GF-D8 (cell line): ENCODE measurements at places on chromosomes 4 and X.

GRCh38 chr4:2041239-2042130 is 17.6 kb upstream of the NAT8L start:
- DNase-seq, result peak; percentile 41

DNA sequence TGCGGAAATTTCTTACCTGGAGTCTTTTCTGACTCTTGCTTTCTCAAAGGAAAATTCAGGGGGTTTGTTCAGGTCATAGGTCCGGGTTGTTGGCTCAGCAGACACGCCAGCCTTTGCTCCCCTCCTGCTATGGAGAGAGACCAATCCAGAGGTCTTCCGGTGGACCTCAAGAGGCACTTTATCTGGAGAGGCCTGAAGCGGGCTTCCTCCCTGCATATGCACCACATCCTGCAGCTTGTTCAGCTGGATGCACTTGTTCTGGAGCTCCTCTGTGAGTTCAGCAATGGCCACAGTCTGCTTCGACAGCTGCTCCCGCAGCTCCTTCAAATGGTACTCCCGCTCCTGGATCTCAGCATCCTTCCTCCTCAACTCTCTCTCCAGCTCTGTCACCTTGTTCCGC is 10.5 kb downstream of the PRKG2 start:
- DNase-seq, result no peak

DNA sequence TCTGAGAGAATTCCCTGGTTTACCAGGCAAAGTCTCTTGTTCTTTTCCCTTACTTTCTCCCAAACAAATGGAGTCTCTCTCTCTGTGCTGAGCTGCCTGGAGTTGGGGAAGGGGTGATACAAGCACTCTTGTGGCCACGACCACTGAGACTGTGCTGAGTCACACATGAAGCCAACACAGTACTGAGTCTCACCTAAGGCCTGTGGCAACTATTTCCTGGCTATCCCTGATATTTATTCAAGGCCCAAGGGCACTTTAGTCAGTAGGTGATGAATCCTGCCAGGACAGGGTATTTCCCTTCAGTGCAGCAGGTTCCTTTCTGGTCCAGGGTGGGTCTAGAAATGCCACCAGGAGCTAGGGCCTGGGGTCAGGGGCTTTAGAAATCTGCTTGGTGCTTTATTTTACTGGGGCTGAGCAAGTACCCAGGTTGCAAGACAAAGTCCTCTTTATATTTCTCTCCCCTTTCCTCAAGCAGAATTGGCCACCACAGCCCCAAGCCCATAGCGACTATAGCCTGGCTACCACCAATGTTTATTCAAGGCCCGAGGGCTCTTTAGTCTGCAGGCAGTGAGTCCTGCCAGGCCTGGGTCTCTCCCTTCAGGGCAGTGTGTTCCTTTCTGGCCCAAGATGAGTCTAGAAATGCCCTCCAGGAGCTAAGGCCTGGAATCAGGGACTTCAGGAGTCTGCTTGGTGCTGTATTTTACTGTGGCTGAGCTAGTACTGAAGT is 10.5 kb downstream of the ARL13A start:
- DNase-seq, result no peak

GRCh38 chrX:43656005-43656494 is at the start of gene MAOA:
Gene MAOA, plus strand, starts transcription at chrX:43656299. Its CDS starts 43 bp downstream, at chrX:43656342.
- no peak for DNase-seq

GRCh38 chrX:151984328-151984727 is 9.9 kb upstream of the GABRE start:
- no peak for DNase-seq

DNA sequence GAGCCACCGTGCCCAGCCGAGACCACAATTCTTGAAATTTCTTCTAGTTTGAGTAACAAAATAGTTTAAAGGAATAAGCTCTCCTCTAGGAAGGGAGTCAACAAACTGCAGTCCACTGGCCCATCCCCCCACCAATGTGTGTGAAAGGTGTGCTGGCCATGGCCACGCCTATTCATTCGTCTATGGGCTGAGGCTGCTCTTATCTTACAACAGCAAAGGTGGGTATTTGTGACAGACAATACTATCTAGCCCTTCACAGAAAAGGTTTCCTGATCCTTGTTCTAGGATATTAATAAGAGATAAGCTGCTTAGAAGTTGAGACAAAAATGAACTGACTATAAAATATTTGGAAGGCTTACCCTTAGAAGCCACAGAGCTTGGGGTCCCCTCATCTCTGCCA is 41.2 kb downstream of the BEND2 start:
- DNase-seq, result no peak

GRCh38 chrX:124433186-124433585 is 86.8 kb downstream of the SH2D1A start:
- DNase-seq, result no peak

- no peak for DNase-seq
These were observed 23.8 kb downstream of the FAM184B start for GRCh38 chr4:17757621-17758020.

- no peak for DNase-seq
These were observed 358.4 kb downstream of the NLGN4X start for GRCh38 chrX:5870238-5870637.

DNA sequence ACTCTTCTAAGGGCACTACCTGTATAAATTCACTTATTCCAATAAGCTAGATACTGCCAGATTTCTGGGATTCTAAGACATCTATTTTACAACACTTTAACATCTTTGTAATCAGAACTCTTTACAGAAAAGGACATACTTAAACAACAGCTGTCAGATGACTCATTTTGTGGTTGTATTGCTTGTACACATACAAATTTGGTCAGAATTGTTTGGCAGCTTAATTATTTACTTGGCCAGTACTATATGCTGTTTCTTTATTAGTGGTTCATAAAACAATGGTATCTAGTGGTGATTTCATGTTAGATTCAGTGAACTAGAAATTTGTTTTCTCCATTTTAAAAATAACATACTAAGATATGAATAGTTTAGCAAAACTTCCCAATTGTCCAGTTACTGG is 27.2 kb downstream of the PALLD start:
- no peak for DNase-seq

DNA sequence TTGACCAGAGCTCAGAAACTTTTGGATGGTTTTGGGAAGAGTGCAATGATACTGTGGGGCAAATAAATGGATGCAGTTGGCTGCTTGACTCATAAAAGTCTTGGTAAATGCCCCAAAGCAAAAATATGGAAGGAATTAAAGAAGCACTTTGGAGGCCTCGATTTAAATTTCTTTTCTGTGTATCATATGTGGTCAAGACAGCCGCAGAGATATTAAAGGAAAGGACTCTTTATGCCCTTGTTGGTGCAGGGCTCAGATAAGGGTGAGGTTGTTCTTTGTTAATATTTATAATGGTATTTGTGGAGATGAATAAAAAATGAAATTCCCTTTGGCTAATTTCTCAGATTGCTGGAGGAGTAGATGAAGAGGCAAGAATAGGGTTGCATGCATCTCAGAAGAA is 90.2 kb downstream of the NHS start:
- DNase-seq, result no peak

- DNase-seq, result no peak
These were observed 148.3 kb upstream of the ANXA10 start for GRCh38 chr4:167943872-167944505.

- no peak for DNase-seq
These were observed 49.5 kb downstream of the RGS12 start for GRCh38 chr4:3342182-3342854.

- DNase-seq, result no peak
These were observed 60.0 kb downstream of the TIGD2 start for GRCh38 chr4:89171176-89171805.

GRCh38 chr4:145670422-145670821 is 9.5 kb upstream of the C4orf51 start:
- no peak for DNase-seq

- no peak for DNase-seq
These were observed 153.0 kb downstream of the DCLK2 start for GRCh38 chr4:150231107-150231770.

DNA sequence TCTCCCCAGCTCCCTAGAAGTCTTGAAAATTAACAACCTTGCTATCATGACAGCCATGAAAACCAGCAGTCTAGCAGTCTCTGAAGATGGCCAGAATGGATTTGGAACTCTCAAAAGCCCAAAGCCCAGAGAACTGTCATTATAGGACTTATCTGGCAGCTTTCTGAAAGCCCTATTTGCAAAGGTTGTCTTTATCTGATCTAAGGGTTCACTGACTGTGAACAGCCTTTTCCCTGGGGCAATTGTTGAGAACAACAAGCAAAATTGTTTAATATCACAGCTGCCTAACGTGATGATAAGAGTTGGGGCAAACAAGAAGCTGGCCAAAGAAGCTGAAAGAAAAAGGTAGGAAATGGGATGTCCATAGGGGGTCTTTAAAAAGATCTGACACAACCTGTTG is 20.9 kb upstream of the KLHL8 start:
- no peak for DNase-seq

GRCh38 chr4:2194496-2194895 is 47.4 kb downstream of the HAUS3 start:
- no peak for DNase-seq

DNA sequence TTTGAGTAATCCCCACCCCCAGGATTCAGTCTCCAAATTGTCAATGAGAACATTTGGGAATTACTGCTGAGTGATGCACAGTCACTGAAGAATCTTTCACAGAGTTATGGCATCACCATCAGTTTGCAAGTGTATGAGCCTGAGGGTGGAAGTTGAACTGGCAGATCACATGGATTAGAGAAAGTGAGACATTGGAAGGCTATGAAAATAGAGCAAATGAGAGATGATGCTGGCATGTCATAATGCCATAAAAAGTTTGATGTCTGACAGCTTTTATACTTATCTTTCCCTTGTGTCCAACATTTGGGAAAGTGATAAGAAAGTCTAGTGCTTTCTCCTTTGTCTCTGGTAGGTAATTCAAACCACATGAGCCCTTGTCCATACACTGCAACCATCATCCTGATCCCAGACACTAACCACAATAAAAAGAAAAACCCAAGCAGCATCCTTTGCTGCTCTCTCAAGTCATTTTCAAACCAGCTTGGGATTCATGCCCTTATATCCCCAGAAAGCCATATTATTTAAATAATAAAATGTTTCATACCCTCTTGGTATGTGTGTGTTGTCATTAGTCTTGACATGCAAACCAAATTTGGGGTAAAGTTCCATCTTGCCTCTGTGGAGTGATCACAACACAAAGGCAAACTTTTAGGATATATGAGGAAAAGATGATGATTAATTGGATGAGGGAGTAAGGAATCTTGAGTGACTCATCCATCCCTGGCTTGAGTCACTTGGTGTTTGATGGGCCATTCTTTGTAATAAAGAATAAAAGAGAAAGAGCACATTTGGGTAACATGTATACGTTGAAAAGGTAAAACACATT is 438.9 kb downstream of the GRXCR1 start:
- DNase-seq, result no peak

GRCh38 chrX:103538728-103539127 is 19.4 kb upstream of the RAB40A start:
- DNase-seq, result no peak

GRCh38 chr4:23413631-23414030 is 476.2 kb downstream of the PPARGC1A start:
- no peak for DNase-seq

- no peak for DNase-seq
These were observed 9.2 kb downstream of the RFC1 start for GRCh38 chr4:39357002-39357401.

DNA sequence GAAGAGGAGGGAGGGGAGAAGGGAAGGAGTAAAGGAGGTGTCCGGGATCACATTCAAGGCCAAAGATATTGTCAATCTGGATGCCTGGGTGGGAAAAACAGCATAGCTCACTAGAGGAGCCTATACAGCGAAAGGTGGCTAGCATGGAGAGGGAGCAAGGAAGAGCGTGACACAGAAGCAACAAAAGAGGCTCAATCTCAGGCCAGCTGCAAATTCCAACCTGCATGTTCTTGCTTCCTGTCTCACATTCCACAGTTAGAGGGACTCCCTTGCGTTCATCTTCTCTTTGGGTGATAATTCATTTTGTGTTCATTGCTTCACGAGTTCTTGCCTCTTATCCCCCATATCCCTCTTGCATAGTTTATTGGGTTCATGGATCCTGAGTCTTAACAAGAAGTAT is 3.0 kb upstream of the CLNK start:
- DNase-seq, result no peak

DNA sequence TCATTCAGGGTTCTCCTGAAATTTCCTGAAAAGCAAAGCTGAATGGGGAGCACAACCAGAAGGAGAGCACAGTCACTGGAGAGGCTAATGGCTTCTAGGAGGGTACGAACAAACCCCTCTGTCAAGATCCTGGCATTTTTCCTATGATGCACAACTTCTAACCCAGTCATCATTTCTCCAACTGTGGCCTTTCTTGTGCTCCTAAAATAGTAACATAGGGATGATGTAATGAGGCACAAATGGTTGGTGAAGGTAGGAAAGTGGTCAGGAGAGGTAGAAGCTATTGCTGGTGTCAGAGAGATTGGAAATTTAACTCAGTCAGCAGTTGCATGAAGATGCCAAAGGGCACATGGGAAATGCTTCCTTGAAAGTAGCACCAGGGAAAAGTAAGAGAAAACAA is 52.7 kb downstream of the SLC10A7 start:
- DNase-seq, result no peak
